ENCODE measurements at places on chromosomes 12 and 14. TPM values are rescaled to one million over a fixed set of nuclear protein-coding genes. Genes with fewer than 3 reads are reported as not detected.

- DNase-seq = no peak
Measured at GRCh38 chr14:99534863-99535262, 53.7 kb downstream of the CCNK start.

DNA sequence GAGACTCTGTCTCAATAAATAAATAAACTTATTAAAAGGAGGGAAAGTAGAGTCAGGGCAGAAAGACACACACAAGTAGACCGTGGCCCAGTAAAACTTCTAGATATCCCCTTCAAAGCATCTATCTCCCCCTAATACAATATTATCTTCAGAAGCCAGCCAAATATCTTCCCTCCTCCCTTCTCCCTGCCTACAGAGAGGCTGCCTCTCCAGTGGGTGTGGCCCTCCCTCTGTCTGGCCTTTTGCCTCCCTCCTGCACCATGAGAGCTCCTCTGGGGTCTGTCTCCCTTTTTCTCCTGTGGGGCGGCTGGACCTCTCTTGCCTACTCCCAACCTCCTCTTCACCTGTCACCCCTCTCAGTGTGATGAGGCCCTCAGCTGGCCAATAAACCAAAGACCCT lies 139.2 kb downstream of the EGLN3 start:
- no peak for DNase-seq

DNA sequence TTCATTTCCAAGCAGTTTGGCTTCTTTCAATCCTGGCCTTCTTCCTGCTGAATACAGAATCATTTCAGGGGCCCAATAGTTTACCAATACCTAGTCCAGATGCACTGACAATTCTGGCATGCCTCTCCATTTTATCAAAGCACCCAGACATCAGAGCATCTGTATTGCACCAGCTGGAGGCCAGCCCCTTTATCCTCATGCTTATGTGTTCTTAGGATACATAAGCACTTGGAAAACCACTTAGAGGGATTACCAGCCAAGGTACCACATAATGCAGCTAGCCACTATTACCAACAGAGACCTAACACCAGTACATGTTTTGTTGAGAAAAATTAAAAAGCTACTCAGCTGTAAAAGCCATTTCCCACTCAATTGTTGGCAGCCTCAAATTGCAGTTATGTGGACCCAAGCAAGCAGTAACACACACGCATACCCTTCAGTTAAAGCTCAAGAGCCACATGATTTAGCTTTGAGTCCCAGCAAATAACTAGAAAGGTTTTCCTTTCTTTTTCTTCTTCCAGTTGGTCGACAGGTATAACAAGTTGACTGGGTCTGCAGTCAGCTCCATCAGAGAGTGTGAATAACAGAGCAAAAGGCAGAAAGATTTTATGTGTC lies 263.8 kb downstream of the DIO2 start:
- no peak for DNase-seq

GRCh38 chr12:76178452-76178851 lies 94.0 kb upstream of the NAP1L1 start:
- no peak for DNase-seq

- DNase-seq = no peak
Measured at GRCh38 chr12:56565510-56566101, 44.0 kb downstream of the RBMS2 start.

DNA sequence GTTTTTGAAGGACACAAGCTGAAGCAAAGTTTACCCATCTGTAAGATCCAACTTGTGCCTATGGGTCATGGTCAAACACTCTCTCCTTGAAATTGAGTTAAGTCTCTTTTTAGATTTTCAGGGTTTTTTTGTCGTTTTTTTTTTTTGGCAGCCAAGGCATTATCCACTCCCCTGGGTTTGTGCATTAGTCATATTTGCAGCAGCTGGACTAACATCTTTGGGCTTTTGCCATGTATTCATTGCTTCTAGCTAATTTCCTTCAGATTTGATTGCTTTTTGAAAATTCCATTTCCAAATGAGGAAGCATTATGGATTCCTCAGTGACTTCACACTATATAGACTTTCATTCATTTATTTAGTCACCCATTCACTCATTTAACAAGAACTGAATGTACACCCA lies 80.3 kb upstream of the SRRM4 start:
- DNase-seq = no peak

DNA sequence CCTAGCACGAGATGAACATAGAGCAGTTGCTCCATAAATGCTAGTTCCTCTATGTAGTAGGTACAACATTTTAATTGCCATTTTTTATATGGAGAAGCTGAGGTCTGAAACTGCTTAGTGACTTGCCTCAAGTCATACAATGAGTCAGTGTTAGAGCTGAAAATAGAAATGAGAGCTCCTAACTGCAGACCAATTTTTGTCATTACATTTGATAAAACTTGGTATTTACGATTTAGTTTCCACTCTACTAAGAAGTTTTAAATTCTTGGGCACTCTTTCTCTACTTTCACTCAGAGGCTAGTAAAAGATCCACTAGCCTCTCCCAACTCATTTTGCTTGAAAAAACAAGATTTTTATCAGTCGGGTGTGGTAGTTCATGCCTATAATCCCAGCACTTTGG lies 8.1 kb upstream of the TMED10 start:
- no peak for DNase-seq

- DNase-seq = no peak
Measured at GRCh38 chr12:50934371-50934851, 17.9 kb upstream of the HIGD1C start.

GRCh38 chr12:58487255-58487654 lies 433.0 kb downstream of the LRIG3 start:
- DNase-seq = no peak

DNA sequence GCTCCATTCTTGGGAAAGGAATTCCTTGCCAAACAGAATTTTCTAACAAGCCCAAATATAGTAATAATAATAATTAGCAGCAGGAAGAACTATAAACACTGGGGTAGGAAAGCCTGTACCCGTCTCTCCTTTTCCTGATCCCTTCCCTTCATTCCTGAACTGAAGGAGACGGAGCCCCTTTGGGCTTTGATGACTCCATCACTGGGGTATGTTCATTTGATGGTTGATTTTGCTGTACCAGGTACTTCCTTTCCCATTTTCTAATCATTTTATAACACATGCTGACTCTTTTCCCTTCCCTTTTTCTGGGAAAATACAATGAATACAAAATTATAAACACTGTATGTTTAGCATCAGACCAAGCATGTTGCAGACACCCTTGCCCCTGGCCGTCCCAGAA lies 3.6 kb upstream of the RCOR1 start:
- no peak for DNase-seq

The TMEM233 gene
- total RNA-seq = not detected

The TSPAN11 gene
- total RNA-seq = not detected

The PRDM4 gene
- 33.8 TPM for total RNA-seq

The KRT85 gene
- not detected for total RNA-seq

Data from naive thymus-derived CD8-positive, alpha-beta T cell (primary cell).